CD4-positive, CD25-positive, alpha-beta regulatory T cell (primary cell): ENCODE measurements at places on chromosomes 7 and 10. TPM values are rescaled to one million over a fixed set of nuclear protein-coding genes. Genes with fewer than 3 reads are reported as not detected.

GRCh38 chr10:110876000-110876399, 4.3 kb downstream of the PDCD4 start:
- DNase-seq, result no peak

The PHKG1 gene
- total RNA-seq, result 8.2 TPM

- no peak for DNase-seq
These were observed 19.2 kb downstream of the GET4 start for GRCh38 chr7:895451-896052.

The CAV2 gene
- not detected for total RNA-seq

- DNase-seq, result peak; percentile 90
These were observed 702 bp upstream of the KAZALD1 start for GRCh38 chr10:101060951-101061623.

- peak; percentile 15 for DNase-seq
These were observed 64.6 kb downstream of the THNSL1 start for GRCh38 chr10:25080880-25081581.
